ENCODE measurements at places on chromosomes 12 and 14.

- DNase-seq, result no peak
Observed at GRCh38 chr14:96484399-96484798, 17.8 kb upstream of the PAPOLA start.

DNA sequence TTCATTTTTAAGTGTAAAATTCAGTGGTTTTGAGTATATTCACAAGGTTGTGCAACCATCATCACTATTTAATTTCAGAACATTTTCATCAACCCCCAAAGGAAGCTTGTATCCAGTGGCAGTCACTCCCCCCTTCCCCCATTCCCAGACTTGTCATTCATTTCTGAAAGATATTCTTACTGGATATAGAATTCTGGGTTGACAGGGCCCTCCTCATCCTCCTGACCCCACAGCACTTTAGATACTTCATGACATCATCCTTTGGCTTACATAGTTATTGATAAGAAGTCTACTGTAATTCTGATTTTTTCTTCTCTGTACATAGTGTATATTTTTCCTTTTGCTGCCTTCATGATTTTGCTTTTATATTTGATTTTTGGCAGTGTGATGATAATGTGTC is 8.8 kb upstream of the ADGRD1 start:
- no peak for DNase-seq

- DNase-seq, result no peak
Observed at GRCh38 chr12:13144266-13144828, 40.9 kb upstream of the GSG1 start.

DNA sequence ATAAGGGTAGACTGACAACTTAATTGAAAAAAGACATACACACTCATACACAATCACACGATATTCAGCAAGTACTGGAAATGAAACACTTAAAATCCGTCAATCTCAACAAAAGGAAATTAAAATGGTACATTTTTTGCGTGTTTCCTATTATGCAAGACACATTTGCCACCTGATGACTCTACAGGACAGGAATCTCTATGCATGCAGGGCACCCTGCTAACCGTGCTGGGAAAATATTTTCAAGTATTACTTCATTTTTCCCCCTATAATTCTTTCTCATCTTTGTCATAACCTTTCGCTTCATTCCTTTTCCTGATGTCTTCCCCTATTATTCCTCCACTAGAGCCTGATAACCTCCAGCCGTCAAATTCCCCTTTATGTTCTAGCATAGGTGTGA is 150.2 kb downstream of the TMEM132D start:
- no peak for DNase-seq

DNA sequence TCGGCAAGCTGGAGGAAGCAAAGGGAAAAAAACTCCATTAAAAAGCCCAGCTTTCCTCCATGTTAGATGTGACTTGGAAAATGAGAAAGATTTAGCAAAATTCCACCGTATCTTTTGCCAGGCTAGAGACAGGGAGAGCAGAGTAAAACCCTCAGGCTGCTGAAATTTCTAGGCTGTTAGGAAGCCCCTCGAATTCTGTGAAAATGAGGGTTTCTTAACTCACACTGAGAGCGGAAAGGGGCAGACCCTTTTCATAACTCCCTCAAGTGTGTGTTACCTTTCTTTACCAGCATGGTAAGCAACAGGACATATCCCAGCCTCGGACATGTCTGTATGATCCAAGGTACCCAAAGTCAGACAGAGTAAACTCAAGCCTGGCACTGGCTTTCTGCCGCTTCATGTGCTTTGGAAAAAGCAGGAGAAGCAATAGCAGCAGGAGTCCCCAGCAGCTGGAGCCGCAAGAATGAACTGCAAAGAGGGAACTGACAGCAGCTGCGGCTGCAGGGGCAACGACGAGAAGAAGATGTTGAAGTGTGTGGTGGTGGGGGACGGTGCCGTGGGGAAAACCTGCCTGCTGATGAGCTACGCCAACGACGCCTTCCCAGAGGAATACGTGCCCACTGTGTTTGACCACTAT is at the start of gene RHOJ:
Gene RHOJ, plus strand, starts transcription at position 37 of the 637 bp plus-strand sequence. Its CDS starts 427 bp downstream, at position 464.
- no peak for DNase-seq

DNA sequence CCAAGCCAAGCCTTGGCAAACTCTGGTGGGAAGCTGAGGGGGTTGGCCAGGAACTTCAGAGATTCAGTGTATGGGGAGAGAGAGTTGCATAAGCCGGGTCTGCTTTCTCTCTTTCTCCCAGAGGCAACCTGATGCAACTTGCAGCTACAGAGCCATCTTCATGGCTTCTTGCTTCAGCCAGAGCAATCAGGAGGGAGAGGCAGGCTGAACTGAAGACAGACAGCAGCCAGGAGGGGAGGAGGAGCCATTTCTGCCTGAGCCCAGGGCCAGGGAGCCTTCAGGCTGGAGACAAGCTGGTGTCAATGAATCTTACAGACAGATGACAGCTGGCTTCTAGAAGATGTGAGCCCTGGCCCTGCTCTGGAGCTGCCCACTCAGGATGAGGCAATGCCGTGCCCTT is 18.7 kb downstream of the NPC2 start:
- no peak for DNase-seq

- no peak for DNase-seq
Observed at GRCh38 chr14:96274543-96274942, 18.5 kb downstream of the BDKRB1 start.

DNA sequence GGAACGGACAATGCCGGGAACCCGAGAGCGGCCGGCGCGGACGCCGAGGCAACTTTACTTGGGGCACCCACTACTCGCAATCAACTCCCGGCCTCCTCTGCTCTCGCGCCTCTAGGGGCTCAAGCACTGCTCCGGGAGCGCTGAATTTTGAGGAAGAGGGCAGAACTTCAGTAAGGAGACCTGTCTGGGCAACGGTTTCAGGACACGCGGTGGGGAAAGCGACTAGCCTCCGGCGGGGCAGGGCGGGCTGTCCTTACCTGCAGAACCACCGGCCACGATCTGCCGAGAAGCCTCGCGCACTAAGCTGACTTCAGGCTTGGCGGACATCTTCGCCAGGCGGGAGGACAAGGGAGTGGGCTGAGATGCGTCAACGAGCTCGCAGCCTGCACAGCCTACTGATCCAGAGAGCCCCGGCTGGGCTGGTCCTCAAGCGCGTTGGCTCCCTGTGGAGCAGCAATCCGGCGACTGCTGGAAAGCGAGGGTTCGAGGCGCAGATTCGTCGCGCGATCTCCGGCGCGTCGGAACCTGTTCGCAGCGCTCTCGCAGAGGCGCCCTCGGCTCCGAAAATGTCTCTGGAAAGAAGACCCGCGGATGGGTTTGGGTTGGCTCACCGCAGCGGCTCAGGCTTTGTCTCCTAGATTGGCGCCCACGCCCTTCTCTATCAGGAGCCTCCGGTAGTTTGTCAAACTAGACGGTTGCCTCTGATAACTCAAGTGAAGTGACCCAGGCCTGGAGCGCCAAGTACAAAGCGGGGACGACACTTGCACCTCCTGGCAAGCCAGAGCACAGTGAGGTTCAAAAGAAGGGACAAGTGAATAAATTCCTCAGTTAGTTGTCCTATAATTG is at the start of gene SLC25A21:
Gene SLC25A21, minus strand, starts transcription at position 583 of the 846 bp plus-strand sequence.
- DNase-seq, result no peak

DNA sequence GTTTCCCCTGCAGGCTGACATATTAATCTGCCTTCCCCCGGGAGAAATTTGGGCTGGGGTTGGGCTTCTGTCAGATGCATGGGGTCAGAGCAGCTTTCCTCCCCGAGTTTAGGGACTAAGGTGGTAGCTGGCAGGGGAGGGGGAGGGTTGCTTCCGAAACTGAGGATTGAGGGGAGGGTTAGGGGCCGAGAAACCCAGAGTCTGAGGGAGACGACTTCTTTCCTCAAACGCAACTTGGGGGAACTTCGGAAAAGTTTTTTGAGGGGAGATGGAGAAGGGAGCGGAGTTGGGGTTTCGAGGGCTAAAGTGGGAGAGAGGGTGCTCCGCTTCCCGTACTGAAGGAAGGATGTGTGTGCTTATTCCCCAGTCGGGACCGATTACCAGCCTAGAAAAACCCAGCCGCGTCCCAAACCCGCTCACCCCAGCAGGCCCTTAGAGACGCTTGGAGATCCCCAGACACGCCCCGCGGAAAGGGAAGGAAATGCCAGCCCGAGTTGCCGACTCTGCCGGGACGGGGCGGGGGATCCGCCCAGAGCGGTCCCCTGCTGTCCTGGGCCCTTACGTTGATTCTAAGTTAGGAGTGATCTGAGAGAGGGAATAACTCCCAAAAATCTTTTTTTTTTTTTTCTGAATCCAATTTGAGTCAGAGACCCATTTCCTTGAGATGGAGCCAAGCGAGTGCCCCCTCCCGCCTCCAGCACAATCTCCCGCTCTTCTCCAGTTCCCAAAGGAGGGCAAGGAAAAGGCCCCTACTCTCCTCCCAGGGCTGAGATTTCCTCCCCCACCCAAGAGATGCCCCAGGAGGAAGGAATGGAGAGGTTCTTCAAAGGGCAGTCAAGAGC is 61.9 kb downstream of the SMUG1 start:
- no peak for DNase-seq

GRCh38 chr12:14928931-14929330 is 9.4 kb downstream of the ERP27 start:
- DNase-seq, result no peak

Data from CD4-positive, alpha-beta T cell treated with Interleukin-4 for 4 hours (primary cell).